ENCODE measurements at places on chromosomes 6 and 20. TPM values are rescaled to one million over a fixed set of nuclear protein-coding genes. Genes with fewer than 3 reads are reported as not detected.
A peak's percentile ranks its signal among the peaks of the same experiment; 100 is the strongest.

- H3K4me1 ChIP-seq: no peaks in the 10 kb centered on the region
- no peak overlapping the region for H3K4me3 ChIP-seq
- DNase-seq: no peak
- H3K27me3 ChIP-seq: no peaks in the 10 kb centered on the region
Measured at GRCh38 chr20:4776079-4776630, 54.4 kb downstream of the PRND start.

GRCh38 chr20:17871886-17872285, 96.7 kb downstream of the SNX5 start:
- H3K27me3 ChIP-seq: no peaks in the 10 kb centered on the region
- peak overlapping the region; percentile 66 for H3K27ac ChIP-seq
- DNase-seq: no peak
- H3K4me3 ChIP-seq: no peak overlapping the region

MICA gene
- 12.9 TPM for total RNA-seq

GRCh38 chr6:154139892-154140291, 100.9 kb downstream of the OPRM1 start:
- no peak for DNase-seq
- H3K27ac ChIP-seq: no peak overlapping the region
- H3K36me3 ChIP-seq: no peaks in the 10 kb centered on the region
- H3K4me1 ChIP-seq: peaks cover 27% of the 10 kb centered on the region

CD93 gene
- total RNA-seq: 0.05 TPM

FAXC gene
- total RNA-seq: 11.1 TPM

RCAN2 gene
- total RNA-seq: 3.9 TPM

PLG gene
- total RNA-seq: 1.4 TPM

DNA sequence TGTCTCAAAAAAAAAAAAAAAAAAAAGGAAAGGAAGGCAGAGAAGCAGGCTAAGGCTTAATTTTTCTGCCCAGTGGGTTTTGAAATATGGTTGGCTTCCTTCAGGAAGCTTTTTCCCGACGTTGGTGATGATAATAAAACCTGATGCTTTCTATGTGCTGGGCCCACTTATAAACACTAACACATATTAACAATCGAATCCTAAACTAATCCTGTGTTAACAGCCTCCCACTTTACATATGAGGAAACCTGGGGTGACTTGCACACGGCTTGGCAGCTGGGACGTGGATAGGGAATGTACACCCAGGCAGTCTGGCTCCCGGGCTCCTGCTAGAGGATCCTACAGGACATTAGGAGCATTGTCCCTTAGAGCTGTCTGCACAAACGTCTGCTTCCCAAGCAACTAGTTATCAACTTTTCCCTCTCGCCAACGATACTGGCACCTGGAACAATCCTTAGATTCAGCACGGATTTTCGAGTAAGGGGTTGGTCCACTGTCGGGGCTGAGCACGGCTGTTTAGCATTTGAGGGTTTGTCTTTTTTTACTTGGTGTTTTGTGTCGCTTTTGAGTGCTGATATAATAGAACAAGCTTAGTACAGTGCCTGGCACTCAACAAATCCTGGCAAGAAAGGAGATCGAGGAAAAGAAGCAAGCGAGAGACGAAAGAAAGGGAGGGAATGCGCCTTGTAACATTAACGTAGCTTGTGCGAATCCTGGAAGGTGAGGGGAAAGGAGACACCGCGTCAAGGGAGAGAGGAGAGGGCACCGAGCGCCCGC, 622 bp upstream of the KIZ start:
- H3K4me3 ChIP-seq: peak overlapping the region; percentile 95
- DNase-seq: peak; percentile 14
- H3K36me3 ChIP-seq: no peaks in the 10 kb centered on the region
- H3K27me3 ChIP-seq: peaks cover 2% of the 10 kb centered on the region
- H3K27ac ChIP-seq: peak overlapping the region; percentile 99

HLA-DMB gene
- total RNA-seq: 2.3 TPM

BNIP5 gene
- not detected for total RNA-seq

VWA7 gene
- total RNA-seq: 1.2 TPM

SIRPG gene
- not detected for total RNA-seq

GRCh38 chr6:166598441-166599138, 12.1 kb upstream of the RAMACL start:
- no peak for DNase-seq
- no peaks in the 10 kb centered on the region for H3K27me3 ChIP-seq
- H3K36me3 ChIP-seq: no peaks in the 10 kb centered on the region
- peaks cover 36% of the 10 kb centered on the region for H3K4me1 ChIP-seq
- H3K27ac ChIP-seq: no peak overlapping the region

C20orf204 gene
- total RNA-seq: 2.1 TPM

DNA sequence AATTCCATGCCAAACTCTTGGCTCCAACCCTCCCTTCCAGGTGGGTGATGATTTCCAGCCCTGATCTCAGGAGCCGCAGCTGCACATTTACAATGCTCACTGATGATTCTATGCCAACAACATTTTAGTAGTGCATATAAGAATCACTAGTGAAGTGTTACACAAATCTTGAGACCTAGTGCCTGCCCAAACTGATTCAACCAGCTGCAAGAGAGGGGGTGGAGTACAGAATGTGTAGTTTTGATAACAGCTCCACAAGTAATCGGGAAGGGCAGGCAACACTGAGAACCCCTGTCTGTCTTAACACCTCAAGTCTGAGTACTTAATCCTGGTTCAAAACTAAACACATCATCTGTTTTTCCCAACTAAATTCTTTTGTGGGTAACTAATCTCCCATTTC, 91.7 kb downstream of the PRDM1 start:
- no peak for DNase-seq
- no peak overlapping the region for H3K4me3 ChIP-seq
- H3K36me3 ChIP-seq: no peaks in the 10 kb centered on the region

DNA sequence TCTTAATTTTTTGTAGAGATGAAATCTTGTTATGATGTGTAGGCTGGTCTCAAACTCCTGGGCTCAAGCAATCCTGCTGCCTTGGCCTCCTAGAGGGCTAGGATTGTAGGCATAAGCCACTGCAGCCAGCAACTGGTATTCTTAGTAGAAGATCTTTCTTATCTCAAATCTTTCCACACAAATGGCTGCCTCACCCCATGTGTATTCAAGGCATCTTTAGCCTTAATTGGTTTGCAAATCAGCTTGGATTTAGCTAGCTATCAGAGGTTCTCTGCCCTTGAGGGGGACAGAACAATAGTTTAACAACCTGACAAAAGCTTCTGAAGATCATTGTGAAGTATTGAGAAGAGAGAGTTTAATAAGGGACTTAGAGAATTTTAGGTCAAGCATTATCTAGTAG, 17.9 kb upstream of the ABRACL start:
- no peaks in the 10 kb centered on the region for H3K36me3 ChIP-seq
- H3K4me1 ChIP-seq: peaks cover 29% of the 10 kb centered on the region
- H3K27me3 ChIP-seq: peaks cover 6% of the 10 kb centered on the region
- DNase-seq: no peak
- no peak overlapping the region for H3K27ac ChIP-seq
- H3K4me3 ChIP-seq: no peak overlapping the region

PRSS35 gene
- total RNA-seq: 3.1 TPM

DNA sequence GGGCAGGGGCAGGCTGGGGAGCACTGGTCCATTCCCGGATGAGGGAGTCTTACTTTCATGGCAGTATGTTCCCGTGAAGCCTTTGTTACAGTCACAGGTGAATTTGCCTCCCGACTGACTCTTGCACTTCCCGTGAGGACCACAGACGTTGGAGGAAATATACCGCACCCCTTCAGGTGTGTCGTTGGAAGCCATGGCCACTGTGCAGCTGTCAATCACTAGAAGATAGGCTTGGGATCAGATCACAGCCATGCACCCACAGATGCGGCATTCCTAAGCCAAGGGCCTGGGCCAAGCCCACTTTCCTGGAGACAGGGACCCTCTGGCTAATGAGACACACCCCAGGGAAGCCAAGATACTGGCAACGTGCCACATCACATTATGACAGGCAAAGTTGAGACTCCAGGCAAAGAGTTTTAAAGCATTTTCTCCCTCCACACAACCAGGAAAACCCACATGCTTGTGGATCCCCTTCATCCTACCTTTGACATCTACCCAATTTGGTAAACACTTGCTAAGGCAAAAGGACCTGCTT, 26.8 kb downstream of the JAG1 start:
- peaks cover 46% of the 10 kb centered on the region for H3K4me1 ChIP-seq
- DNase-seq: no peak
- H3K27ac ChIP-seq: peak overlapping the region; percentile 81

DNA sequence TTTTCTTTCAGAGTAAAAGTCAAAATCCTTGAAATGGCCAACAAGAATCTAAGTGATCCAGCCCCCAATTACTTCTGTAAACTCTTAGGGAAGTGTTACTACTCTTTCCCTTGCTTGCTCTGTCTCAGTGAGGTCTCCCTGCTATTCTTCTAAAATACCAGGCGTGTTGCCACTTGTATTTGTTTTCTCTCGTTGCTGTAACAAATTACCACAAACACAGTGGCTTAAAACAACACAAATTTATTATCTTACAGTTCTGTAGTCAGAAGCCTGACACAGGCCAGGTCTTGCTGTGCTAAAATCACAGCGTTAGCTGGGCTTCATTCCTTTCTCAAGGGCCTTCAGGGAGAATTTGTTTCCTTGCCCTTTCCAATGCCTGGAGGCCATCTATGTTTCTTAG, 59.9 kb downstream of the HECA start:
- no peak overlapping the region for H3K4me3 ChIP-seq
- H3K27me3 ChIP-seq: no peaks in the 10 kb centered on the region
- H3K4me1 ChIP-seq: peaks cover 11% of the 10 kb centered on the region
- no peak for DNase-seq
- H3K36me3 ChIP-seq: no peaks in the 10 kb centered on the region

DLK2 gene
- 0.18 TPM for total RNA-seq

- no peak overlapping the region for H3K27ac ChIP-seq
- peaks cover 8% of the 10 kb centered on the region for H3K4me1 ChIP-seq
- no peak overlapping the region for H3K4me3 ChIP-seq
- no peak for DNase-seq
Measured at GRCh38 chr6:28580475-28580874, 54.8 kb downstream of the GPX5 start.

DNA sequence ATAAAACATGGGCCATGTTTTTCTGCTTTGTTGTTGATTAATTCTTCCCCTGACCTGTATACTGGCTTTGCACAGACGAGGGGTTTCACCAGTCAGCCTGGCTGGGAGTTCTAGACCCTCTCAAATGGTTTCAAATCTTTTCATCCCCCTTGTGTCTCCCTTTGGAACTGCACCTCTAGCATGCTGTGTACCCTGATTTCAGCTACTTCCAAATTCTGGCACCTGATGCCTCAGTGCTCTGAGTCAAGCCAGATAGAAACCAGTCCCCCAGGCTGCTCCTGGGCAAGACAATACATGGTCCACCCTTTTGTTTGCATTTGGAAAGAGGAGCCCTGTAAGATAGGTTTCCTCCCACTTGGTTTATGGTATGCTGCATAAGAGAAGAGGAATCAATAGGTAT, 290.2 kb downstream of the BTBD3 start:
- H3K4me3 ChIP-seq: no peak overlapping the region
- no peaks in the 10 kb centered on the region for H3K36me3 ChIP-seq
- H3K4me1 ChIP-seq: no peaks in the 10 kb centered on the region
- H3K27ac ChIP-seq: no peak overlapping the region
- peak; percentile 56 for DNase-seq
- no peaks in the 10 kb centered on the region for H3K27me3 ChIP-seq

GRCh38 chr20:63734111-63734945, 2.1 kb upstream of the LIME1 start:
- H3K4me1 ChIP-seq: no peaks in the 10 kb centered on the region
- no peak overlapping the region for H3K4me3 ChIP-seq
- no peak overlapping the region for H3K27ac ChIP-seq

DNA sequence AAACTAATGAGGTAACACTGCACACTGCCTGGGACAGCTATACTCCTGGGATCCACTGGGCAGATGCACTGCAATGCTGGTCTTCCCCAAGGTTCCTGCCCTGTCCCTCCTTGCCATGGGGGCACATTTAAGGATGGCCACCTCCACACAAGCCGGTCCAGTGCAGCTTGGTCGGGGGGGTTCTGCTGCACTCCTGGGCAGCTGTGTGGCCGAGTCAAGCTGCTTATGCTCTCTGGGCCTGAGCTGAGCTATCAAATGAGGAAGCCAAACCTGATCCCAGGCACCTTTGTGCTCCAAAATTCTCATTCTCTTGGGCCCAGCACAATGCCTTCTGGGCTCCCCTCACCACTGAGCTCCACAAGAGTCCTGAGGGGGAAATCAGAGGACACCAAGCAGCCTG, 37.3 kb downstream of the NINL start:
- H3K36me3 ChIP-seq: peaks cover 3% of the 10 kb centered on the region
- no peak for DNase-seq
- no peak overlapping the region for H3K27ac ChIP-seq
- H3K27me3 ChIP-seq: no peaks in the 10 kb centered on the region
- no peak overlapping the region for H3K4me3 ChIP-seq

- H3K36me3 ChIP-seq: no peaks in the 10 kb centered on the region
- H3K27ac ChIP-seq: no peak overlapping the region
- no peak overlapping the region for H3K4me3 ChIP-seq
- H3K4me1 ChIP-seq: peaks cover 9% of the 10 kb centered on the region
Measured at GRCh38 chr6:126541806-126542491, 202.0 kb downstream of the CENPW start.

GRCh38 chr6:141884850-141885249, 247.9 kb upstream of the GJE1 start:
- H3K27ac ChIP-seq: no peak overlapping the region
- no peak overlapping the region for H3K4me3 ChIP-seq
- H3K4me1 ChIP-seq: no peaks in the 10 kb centered on the region
- DNase-seq: no peak

DNA sequence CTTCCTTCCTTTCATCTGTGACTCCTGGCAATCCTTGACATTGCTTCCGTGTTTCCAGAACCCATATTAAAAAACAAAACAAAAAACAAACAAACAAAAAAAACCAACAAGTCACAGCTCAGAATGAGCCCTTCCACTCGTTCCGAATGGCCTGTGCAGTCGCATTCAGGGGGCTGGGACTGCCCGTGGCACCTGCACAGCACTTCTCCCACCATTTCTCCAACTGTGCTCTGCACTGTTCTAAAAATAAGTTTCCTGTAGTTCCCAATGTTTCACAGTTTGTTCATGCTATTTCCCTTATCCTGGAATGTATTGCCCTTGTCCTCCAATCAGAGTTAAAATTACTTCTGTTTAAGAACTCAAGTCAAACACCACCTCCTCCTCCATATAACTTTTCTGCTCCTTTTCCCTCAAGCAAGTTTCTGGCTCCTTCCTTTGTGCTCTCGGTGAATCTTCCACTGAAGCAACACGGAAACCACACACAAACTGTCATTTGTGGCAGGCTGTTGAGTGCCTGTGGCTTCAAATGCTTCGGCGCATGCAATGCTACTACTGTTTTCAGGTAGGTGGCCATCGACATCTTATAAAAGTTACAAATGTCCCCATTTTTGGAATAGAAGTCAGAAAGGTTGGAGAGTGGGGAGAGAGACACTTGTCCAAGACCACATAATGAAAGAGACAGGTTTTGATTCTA, 57.7 kb downstream of the PDE10A start:
- H3K36me3 ChIP-seq: no peaks in the 10 kb centered on the region
- H3K4me3 ChIP-seq: no peak overlapping the region
- no peak for DNase-seq
- no peak overlapping the region for H3K27ac ChIP-seq
- H3K4me1 ChIP-seq: peaks cover 8% of the 10 kb centered on the region
